Uterus (tissue), 4 donors: ENCODE measurements at places on chromosomes 5 and 9. TPM values are rescaled to one million over a fixed set of nuclear protein-coding genes. Genes with fewer than 3 reads are reported as not detected.

DNA sequence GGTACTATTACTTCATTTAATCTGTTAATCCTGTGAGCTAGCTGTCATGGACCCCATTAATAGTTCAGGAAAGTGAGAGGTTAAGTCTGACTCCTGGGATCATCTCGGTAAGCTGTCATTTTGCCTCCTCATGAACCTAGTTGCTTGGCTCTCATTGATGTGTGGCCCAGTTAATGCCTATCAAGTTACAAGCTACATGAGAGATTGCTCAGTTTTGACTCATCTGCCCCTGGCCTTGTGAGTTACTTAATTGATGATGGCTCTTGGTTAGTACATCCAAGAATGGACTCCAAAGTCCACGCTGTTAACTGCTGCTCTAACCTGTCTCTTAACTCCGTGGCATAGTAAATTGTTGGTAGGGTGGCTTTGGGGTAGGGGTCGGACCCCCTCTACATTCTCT is 23.9 kb downstream of the LARP1 start:
- no peak for DNase-seq

Gene KCNV2
- total RNA-seq = not detected

Gene CATSPER3
- total RNA-seq = 2.7 TPM

GRCh38 chr5:35789732-35790456 is 66.8 kb upstream of the IL7R start:
- no peak for DNase-seq

GRCh38 chr5:81606150-81606549 is 144.7 kb downstream of the SSBP2 start:
- DNase-seq = no peak
